ENCODE measurements at places on chromosomes 7 and 10. TPM values are rescaled to one million over a fixed set of nuclear protein-coding genes. Genes with fewer than 3 reads are reported as not detected.

RARRES2 gene
- polyA plus RNA-seq: 48.0 TPM

ZC3HAV1L gene
- polyA plus RNA-seq: 19.4 TPM

ABCB4 gene
- 0.66 TPM for polyA plus RNA-seq

NPFFR1 gene
- polyA plus RNA-seq: 0.07 TPM

GIMAP2 gene
- 7.0 TPM for polyA plus RNA-seq
